G401 (cell line): ENCODE measurements at places on chromosomes 11 and 22. TPM values are rescaled to one million over a fixed set of nuclear protein-coding genes. Genes with fewer than 3 reads are reported as not detected.
A peak's percentile ranks its signal among the peaks of the same experiment; 100 is the strongest.

DNA sequence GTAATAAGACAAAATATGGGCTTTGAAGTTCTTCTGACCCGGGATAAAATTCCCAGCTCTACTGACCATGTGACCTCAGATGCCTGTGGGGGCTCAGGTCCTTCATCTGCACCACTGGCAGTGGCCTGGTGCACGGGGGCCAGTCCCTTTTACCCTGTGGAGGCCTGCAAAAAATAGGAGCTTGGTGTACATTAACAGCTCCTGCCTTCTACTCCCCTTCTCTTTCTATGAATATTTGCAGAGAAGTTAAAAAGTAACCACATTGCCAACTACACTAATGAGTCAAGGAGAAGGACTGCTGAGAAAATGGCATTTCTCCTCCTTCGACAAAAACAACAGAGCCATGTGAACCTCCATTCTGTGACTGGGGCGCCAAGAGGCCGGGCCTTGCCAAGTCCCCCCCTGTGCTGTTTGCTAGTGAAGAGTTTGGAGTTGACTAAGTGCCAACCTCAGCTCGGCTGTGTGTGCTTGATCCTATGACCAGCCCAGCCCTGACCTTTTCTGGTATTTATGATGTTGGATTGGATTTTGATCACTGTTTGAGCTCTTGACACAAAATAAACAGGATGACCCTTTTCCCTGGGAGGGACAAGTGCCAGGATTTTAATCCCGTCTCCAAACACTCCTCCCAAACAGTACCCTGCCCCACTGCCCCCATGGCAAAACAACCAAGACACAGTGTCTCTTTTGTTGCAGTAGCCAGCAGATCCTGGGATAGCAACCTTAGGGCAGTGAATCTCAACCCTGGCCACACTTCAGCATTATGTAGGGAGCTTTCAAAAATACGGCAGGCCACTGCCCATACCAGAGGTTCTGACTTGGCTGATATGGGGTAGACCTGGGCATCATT is 380.1 kb downstream of the LARGE1 start:
- peak; percentile 57 for DNase-seq

GRCh38 chr11:334264-334994 is 13.8 kb upstream of the IFITM3 start:
- DNase-seq: no peak

- no peak for DNase-seq
Measured at GRCh38 chr22:46578824-46579561, 41.2 kb upstream of the GRAMD4 start.

DNA sequence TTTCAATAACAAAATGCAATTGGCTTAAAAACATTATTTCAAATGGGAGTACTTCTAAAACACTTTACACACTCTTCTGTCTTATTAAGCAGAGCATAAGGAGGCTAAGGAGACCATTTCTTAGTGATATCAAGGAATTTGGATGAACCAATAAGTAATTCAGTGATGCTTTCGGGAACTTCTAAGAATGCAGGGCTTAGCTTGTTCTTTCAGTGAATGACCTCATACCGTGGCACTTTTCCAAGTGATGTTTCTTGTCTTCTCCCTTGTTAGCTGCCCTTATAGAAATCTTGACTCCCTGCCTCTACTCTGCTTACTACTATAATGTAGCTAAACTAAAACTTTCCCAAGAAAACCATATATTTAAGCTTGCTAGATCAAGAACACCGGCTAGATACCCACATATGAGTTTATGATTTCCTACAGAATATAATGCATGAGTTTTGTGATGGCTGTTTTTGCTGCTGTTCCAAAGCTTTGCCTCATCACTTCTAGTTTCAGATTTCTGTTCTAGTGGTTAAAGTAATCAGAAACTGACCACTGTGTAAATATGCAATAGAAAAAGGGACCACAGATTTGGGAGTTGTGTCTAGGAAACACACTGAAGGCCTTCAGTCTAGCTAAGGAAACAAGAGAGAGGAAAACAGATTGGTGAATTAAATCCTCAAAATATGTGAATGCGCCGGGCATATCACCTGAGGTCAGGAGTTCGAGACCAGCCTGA is 37.5 kb upstream of the STK33 start:
- peak; percentile 13 for DNase-seq

DNA sequence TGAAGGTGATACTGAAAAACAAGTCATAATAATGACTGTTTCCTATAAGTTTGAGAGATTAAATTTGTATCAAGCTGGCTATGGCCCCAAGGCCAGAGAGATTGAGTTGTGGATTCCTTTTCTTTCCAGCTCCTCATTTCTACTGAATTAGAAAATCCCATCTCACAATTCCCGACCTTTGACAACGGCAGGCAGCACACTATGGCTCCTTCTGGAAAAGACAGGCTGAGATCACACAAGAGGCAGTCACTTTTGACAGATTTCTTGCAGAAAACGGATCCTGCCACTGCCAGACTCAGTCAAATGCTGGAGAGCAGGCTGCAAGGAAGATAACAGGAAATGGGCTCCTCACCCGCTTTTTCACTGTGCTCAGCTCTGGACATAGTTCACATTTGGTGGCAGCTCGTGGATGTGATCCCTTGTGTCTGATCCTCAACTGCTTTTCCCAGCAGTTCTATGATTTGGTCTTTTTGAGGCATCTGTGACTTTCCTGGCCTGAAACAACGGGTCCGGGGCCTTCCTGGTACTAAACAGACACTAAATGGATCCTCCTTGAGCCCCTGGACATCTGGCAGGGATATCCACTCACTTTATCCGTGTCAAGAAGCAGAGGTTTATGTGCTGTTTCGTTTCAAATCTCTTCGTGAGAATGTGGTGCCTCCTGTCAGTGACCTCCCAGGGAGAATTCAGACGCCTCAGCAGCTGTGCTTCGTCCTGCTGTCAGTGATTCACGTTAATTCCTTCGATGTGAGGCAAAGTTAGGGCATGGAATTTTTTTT is 26.1 kb upstream of the RTL6 start:
- no peak for DNase-seq

DNA sequence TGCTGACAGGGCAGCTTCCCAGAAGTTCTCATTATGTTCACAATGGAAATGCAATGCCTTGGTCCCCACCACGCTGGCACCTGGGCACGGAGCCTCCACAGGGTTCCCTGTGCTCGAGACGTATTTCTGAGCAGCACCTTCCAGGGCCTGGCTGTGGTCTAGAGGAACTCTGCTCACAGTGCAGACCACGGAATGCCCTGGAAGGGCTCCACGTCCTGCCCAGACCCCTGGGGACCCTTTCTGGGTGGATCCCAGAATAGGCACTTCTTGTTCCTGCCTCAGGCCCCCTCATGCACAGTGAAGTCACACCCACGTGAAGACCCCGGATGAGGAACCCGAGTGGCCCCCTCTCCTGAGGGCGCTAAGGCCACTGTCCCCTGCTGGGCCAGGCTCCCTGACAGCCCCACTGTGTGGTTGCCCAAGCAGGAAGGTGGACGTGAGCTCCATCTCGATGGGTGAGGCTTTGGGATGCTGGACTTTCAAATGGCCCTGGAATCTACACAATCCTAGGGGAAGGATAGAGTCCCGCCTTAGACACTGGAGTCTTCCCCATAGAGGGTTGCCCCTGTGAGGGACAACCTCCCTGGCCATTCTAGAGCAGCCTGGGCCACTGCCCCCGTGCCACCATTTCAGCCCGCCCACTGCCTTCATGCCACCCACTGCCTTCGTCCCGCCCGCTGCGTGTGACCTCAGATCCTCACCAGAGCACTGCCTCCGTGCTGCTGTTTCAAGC is 1106.8 kb downstream of the BRD1 start:
- DNase-seq: no peak

GRCh38 chr11:31977343-31977742 is 113.5 kb upstream of the RCN1 start:
- DNase-seq: no peak

GRCh38 chr22:30892731-30893221 is 75.8 kb downstream of the MORC2 start:
- no peak for DNase-seq

DNA sequence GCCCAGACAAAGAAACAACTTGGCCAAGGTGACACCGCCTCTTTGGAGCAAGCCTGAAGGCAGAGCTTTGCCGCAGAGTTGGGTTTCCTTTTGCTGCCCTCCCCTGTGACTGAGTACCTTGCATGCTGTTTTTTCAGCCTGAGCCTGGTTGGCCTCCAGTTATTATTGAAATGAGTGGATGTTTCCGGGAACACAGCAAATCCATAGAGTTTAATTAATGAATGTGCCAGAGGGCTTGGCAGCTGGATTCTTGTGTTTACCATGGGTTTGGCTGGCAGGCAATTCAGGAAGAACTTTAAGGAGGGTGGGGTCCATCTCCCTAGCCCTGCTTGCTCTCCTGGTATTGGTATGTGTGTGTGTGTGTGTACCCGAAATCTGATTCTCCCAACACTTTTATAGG is 65.6 kb upstream of the CRYBB3 start:
- no peak for DNase-seq

- DNase-seq: no peak
Measured at GRCh38 chr11:1728931-1729691, 21.3 kb downstream of the IFITM10 start.

Gene NAALADL1
- total RNA-seq: not detected in 2 replicates
